Stimulated activated CD4-positive, alpha-beta T cell treated with anti-CD3 and anti-CD28 coated beads, Interleukin-1b, Interleukin-23, amount 100 ng/mL, for 1 hour (primary cell): ENCODE measurements at places on chromosomes 12 and 14.

DNA sequence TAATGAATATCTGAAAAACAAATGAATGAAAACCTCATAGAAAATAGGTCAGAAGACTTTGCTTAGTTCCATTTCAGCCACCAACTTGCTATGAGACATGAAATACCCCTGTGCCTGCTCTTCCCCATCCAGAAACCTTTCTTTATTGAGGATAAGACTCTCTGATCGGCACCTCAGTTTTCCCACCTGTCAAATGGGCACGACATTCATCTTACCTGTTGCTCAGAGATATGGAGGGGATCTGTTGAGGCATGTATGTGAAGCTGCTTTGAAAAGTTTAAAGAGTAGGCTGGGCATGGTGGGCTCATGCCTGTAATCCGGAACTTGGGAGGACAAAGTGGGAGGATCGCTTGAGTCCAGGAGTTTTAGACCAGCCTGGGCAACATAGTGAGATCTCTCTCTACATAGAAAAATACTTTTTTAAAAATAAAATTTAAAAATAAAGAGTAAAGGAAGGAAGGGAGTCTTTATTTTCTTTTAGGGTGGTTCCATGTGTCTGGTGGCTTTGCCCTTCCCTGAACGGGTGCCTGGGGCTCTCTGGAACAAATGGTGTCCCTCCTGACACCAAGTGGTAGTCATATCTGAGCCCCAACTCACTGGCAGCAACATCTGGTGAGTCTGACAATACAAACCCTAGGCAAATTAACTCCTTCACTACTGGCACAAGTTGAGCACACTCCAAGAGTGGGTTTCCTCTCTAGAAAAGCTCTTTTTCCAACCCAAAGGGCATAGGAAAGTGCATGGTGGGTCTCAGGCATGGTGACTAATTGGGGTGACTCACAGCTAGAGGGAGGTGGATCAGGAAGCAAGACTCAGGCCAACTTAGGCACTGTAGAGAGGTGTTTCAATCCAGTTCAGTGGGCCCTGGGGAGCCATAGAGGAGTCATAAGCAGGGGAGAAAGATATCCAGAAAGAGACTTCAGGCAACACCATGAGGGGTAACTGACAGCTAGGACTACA is 42.1 kb downstream of the MAP1LC3B2 start:
- no peak for DNase-seq

DNA sequence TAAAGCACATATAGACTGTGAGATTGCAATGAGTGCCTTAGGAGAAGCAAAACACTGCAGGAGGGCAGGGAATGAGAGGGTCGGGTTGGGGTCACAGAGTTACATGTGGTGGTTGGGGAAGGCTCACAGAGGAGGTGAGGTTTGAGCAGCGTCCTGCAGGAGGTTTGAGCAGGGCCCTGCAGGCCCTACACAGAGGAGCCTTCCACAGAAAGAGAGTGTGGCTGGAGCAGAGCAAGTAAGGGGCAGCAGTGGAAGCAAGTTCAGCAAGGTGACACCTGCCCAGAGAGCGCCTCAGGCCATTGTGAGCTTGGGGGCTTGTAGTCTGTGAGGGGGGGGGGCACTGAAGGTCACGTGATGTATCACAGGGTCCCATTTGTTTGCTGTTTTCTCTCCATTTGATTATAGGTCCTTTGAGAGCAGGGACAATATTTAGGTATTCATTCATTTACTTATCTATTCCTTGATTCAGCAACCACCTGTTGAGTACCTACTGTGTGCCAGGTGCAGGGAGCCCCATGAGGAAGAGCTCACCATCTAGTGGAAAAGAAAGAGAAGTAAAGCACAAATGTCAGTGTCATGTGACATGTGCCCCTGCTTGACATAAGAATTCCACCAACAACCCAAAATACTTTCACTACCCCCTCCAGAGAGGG is 56.6 kb downstream of the GALNT16 start:
- no peak for DNase-seq

DNA sequence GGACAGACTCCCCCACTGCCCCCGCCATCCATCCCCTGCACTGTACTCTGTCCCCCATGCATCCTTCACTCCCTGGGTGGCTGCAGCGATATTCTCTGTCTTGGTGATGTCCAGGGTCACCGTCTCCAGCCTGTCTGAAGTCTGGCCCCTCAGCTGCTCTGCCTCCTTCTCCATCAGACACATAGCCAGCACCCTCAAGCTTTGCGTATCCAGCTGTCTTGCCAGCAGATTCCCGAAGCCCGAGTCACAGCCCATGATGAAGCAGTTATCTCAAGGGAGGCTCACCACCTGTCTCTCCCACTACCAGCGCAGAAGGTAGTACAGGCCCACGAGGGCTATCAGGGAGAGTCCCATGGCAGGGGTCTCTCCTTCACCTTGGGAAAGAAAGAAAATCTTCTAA is 77.8 kb downstream of the HSD17B6 start:
- DNase-seq: no peak

DNA sequence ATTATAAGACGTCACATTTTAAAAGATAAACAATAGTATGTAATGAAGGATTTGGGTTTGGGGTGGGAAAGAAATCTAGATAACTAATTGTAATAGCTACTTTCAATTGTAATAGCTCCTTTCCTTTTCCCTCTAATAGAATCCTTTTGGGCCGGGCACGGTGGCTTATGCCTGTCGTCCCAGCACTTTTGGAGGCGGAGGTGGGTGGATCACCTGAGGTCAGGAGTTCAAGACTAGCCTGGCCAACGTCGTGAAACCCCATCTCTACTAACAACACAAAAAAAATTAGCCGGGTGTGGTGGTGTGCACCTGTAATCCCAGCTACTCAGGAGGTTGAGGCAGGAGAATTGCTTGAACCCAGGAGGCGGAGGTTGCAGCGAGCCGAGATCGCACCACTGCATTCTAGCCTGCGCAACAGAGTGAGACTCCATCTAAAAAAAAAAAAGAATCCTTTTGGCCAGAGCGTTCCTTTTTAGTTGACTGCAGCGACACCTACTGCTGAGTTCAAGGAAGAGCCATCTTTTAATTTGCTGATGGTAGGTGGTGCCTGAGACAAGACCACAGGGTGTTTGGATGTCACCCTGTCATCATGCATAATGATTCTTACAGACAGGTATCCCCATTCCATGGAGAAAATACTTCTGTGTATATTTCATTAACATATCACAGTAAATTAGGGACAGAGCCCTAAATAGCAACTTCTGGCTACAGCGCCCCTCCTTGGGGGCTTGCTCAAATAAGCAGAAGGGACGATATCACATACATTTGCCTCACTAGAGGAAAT is 79.5 kb downstream of the ARMH4 start:
- no peak for DNase-seq

DNA sequence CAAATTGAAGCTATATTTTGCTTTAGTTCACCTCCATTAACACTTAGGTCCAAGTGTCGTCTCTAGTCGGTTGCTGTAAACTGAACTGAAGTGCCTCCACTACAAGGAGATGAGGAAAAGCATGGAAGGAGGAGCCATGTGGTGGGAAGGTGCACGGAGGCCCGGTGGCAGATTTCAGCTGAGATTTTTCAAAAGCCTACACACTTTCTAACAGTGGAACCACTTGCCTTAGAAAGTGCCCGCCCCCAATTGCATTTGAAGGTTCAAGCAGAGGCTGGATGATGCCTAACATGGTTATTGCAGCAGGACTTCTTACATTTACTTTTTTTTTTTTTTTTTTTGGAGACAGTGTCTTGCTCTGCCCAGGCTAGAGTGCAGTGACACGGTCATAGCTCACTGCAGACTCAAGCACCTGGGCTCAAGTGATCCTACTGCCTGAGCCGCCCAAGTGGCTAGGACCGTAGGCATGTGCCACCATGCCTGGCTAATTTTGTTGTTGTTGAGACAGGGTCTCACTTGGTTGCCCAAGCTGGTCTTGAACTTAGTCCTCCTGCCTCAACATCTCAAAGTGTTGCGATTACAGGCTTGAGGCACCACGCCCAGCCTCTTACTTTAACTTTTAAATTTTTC is 27.6 kb downstream of the EML1 start:
- DNase-seq: no peak

DNA sequence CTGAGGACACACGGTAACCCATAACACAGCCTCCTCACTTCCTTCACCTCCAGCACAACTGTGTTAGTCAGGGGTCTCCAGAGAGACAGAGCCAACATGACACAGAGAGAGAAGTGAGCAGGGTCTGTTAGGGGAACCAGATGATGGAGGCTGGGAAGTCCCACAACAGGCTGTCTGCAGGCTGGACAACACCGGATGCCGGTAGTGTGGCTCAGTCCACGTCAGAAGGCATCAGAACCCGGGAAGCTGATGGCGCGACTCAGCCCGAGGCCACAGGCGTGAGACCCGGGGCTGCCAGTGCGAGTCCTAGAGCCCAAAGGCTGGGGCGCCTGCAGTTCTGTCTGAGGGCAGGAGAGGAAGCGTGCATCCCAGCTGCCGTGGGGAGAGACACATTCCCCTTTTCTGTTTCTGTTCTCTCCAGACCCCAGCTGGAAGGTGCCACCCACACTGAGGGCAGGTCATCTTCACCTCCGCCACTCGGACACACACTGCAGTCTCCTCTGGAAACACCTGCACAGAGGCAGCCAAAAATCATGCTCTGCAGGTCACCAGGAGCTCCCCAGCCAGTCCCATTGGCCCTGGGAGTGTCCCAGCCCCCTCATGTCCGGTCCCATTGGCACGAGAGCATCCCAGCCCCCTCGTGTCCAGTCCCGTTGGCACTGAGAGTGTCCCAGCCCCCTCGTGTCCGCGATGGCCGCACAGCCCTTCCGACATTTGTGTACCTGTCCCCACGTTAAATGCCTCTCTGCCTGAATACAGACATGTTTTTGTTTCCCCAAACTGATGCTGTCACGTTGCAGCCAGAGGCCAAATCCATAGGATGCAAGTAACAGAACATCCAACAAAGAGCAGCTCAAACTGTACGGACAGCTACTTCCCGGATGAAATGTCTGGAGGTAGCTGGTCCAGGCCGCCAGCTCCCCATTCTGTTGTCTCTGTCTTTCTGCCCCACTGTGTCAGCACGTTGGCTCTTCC is 7.9 kb upstream of the FBRSL1 start:
- DNase-seq: no peak
